ENCODE measurements at places on chromosomes 7 and 10. TPM values are rescaled to one million over a fixed set of nuclear protein-coding genes. Genes with fewer than 3 reads are reported as not detected.

The PNLIPRP2 gene
- total RNA-seq = not detected

The CCDC6 gene
- total RNA-seq = 59.8 TPM

- DNase-seq = no peak
These were observed 20.9 kb downstream of the ZMIZ1 start for GRCh38 chr10:79089632-79090031.

The OTUD1 gene
- 19.0 TPM for total RNA-seq

The GIMAP8 gene
- total RNA-seq = 24.6 TPM

DNA sequence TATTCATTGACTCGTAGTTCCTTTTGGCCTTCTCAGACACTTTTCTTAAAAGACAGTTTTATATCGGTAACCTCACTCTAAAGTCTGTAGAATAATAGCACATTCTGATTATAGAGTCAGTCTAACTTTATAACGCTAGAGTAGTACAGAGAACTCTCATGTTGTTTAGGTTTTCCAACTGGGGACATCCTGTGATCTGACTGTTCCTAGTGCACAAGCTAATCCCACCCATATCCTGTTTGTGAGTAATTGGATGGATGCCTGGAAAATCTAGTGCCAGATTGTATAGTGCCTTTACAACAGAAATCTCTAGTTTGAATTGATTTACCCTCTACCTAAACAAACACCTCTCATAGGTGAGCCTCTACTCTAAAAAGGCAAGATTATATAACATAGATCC, 107.4 kb downstream of the ZEB1 start:
- DNase-seq = no peak

The CRHR2 gene
- not detected for total RNA-seq

GRCh38 chr10:42952349-42952748, 124.5 kb upstream of the RET start:
- DNase-seq = peak; percentile 61

DNA sequence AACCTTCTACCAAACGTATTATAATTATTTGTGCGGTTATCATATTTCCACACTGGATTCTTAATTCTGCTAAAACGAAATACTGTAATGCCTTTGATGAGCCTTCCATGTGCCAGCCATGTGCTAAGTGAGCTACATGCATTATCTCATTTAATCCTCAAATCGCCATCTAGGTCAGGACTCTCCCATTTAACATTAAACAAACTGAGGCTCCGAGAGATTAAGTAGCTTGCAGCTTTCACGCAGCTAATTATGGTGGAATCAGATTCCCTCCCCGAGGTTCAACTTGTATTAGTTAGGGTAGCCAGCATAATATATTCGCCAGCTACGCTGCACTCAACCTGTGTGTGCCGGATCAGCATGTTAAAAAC, 798 bp upstream of the TSPAN33 start:
- no peak for DNase-seq

The CFAP69 gene
- total RNA-seq = 73.8 TPM

- no peak for DNase-seq
These were observed 207.0 kb upstream of the SHH start for GRCh38 chr7:156019308-156019707.

DNA sequence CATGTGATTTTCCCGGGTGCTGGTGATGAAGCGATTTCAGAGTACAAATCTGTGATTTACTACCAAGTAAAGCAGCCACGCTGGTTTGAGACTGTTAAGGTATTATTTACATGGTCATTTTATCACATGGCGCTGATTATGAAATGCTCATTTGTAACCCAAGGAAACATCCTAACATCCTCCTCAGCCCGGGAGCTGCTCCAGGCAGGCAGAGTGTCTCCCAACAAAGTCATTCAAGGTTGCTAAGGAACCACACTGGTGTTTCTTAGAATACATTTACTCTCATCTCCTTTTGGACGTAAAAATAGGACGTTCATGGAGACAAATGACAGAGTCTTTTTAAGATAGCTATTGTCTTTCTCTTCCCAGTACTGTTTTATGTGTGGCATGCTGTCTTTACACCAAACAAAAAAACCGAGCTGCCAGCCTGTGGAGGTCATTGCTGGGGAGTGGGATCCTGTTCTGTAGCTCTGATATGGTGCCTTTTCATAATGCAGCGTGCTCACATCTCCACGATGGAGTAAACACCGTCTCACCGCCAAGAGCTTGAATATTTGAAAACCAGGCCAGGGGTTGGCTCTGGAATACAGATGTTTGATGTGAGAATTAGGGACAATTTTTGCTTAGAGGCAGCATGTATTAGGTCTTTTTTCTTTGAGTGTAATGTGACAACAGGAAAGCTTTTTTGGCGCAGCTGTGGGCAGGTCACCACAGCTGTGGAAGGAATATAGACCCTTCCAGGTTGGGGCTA, 119.6 kb downstream of the DOCK1 start:
- DNase-seq = no peak

The SLC26A5 gene
- total RNA-seq = 3.8 TPM

DNA sequence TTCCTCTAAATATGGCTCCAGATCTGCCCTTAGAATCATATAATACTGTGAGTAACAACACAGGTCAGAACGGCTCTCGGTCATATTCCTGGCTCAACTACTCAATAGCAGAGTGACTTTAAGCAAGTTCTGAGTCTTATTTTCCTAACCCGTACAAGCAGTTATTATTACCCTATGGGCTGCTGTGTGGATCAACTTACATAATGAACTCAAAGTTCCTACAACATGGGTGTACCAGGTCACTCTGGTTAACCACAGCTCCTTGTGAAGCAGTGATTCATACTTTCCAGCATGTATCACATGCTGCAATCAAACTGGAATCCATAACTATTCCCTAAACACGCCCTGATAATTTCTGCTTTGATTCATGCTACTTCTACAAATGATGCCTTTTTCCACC, 107.3 kb downstream of the LRRN3 start:
- DNase-seq = no peak

DNA sequence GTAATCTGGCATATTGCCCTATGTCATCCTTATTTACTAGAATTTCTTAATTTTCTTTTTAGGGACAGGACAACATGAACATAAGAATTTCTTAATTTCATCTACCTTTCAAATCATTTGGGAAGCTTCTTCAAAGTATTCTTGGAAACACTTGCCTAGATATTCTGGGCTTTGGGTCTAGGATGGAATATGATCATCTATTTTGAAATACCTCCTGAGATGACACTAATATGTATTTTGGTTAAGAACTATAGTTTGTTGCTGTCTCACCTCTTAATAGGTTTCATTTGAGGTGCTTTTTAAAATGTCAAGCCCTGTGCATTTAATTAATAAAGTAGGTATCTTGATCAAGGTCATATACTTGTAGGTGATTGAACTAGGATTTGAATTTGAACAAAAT, 49.1 kb downstream of the SEPTIN7 start:
- no peak for DNase-seq

DNA sequence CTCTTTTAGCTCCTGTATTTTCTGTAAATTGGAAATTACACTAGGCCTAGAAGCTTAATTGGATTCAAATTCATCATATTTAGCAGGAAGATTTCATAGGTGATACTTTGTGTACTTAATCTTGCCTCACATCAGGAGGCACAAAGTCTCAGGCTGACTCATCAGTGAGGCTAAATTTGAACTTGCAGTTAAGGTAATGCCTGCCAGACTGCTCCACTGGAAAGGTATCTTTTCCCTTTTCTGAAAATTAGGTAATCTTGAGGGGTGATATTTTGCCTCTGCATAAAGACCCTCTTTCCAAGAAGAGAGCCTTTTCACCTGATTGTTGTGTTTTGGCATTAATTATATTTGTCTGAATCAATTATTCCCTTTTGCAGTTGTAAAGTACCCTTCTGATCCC, 14.6 kb downstream of the PPIA start:
- DNase-seq = no peak

The CDNF gene
- total RNA-seq = 5.0 TPM
